ENCODE measurements at places on chromosomes 5 and 9. TPM values are rescaled to one million over a fixed set of nuclear protein-coding genes. Genes with fewer than 3 reads are reported as not detected.

- DNase-seq: no peak
Measured at GRCh38 chr5:167720676-167721260, 570.7 kb upstream of the WWC1 start.

The ADRA1B gene
- not detected for total RNA-seq

The IGFBPL1 gene
- 0.42 TPM for total RNA-seq

- no peak for DNase-seq
Measured at GRCh38 chr9:37908698-37909186, 4.8 kb upstream of the SLC25A51 start.

The HTR4 gene
- not detected for total RNA-seq

- DNase-seq: no peak
Measured at GRCh38 chr5:67206929-67207328, 10.3 kb upstream of the CD180 start.

The NR2F1-AS1 gene
- total RNA-seq: 0.71 TPM

DNA sequence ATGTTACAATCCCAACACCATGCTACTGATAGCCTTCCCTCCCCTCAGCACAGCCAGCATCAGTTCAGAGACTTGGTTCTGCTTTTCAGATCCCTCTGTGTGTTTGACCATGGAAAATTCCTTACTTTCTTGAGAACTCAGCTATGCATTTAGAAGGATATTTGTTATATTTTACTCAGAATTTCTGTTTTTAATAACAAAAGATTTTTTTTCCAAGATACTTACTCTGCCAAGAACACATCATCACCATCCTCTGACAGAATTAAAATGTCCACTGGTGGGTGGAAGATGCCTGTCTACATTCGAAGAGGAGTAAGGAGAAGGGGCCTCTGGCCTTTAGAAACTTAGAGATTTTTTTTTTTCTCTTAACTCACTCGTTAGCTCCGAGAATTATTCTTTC is 56.1 kb upstream of the CKMT2 start:
- no peak for DNase-seq

GRCh38 chr5:54184806-54185205 is 125.6 kb downstream of the ARL15 start:
- no peak for DNase-seq

- no peak for DNase-seq
Measured at GRCh38 chr5:16773991-16774390, 157.2 kb upstream of the RETREG1 start.

- no peak for DNase-seq
Measured at GRCh38 chr5:14396737-14397136, 184.9 kb upstream of the OTULINL start.

- no peak for DNase-seq
Measured at GRCh38 chr5:154818471-154819116, 31.8 kb downstream of the FAXDC2 start.

GRCh38 chr5:77958642-77959330 is 182.6 kb upstream of the TBCA start:
- DNase-seq: no peak

DNA sequence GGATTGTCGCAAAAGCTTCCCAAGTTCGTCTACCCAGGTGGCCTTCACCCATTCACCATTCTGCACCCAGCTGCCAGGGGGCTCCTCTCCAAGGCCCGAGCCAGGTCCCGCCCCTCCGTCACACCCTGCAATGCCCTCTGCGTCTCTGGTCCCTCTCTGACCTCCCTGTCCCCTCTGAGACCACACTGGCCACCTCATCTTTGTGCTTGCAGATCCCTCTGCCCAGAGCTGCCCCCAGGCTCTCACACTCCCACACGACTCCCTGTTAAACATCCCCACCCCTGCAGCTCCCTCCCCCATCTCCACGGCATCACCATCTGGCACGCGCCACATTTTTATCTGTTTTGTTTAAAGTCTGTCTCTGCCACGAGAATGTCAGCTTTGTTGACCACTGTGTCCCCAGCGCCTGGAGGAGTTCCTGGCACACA is 243.6 kb downstream of the PBX3 start:
- DNase-seq: no peak

The CDH9 gene
- total RNA-seq: not detected

- DNase-seq: no peak
Measured at GRCh38 chr5:51347704-51348103, 35.5 kb upstream of the ISL1 start.

DNA sequence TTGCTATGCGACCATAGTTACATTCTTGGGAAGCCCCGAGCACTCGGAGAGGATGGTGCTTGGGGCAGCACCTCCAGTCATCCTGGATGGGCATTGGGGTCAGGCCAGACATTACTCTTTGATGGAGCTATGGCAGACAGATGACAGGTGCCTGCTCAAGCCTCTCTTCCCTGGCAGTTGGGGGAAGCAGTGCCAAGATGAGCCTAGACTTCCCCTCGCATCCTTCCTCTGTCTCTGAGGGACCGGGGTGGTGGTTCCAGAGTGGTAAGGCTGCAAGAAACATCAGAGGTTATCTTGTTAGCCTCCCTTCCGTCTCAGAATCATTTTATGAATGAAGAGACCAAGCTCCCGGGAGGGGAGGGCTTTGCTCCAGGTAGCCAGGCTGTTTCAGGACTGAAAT is 2.8 kb upstream of the HMCN2 start:
- DNase-seq: no peak

All from psoas muscle (tissue), 8 donors.